ENCODE measurements at places on chromosomes 1 and 21.

GRCh38 chr1:94351481-94351880, 66.7 kb upstream of the ABCD3 start:
- DNase-seq = no peak

- no peak for DNase-seq
These were observed 40.7 kb downstream of the ZNF281 start for GRCh38 chr1:200369131-200369530.

DNA sequence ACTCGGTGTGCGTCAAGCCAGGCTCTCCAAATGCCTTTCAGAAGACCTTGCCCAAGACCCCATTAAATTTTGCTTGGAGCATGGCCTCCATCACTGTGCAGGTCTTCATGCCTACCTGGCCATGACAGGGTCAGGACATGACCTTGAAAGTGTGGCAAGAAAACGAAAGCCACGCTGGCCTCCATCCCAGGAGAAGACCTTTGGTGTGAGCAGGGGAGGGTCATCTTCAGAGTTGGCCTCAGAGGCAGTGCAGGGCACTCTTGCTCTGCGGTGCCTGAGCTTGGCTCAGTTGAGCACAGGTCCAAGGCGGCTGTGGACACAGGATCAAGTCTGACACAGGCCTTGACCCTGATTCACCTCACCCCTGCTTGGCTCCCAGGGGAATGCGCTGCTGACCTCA, 181.4 kb upstream of the TMEM51 start:
- DNase-seq = no peak

DNA sequence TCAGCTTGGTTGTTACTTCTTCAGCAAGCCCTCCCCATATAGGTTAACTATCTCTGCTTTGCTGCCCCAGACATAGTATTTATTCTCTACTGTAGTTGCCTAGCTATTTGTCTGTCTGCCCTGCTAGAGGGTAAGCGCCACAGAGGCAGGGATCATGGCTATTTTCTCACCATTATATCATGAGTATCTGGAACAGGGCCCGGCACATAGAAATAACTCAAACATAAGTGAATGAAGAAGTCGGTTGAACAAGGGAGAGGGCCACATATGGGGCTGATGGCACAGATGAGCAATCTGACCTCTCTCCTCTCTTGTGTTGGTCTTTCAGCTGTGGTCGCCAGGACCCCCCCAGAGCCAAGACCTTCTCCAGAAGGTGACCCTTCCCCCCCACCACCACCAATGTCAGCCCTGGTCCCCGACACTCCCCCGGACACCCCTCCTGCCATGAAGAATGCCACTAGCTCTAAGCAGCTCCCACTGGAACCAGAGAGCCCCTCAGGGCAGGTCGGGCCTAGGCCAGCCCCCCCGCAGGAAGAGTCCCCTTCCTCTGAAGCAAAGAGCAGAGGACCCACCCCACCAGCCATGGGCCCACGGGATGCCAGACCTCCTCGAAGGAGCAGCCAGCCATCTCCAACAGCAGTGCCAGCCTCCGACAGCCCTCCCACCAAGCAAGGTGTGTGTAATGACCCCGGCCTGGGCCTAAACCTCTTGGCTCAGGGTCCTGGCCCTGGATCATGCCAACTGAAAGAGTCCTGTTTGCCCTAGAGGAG, 14.9 kb downstream of the MAP7D1 start:
- DNase-seq = no peak

GRCh38 chr1:231072041-231072440, 32.0 kb upstream of the FAM89A start:
- DNase-seq = no peak

GRCh38 chr1:7379441-7379971, 391.6 kb upstream of the VAMP3 start:
- DNase-seq = no peak

- DNase-seq = no peak
These were observed 28.9 kb upstream of the EFCAB14 start for GRCh38 chr1:46747683-46748288.

DNA sequence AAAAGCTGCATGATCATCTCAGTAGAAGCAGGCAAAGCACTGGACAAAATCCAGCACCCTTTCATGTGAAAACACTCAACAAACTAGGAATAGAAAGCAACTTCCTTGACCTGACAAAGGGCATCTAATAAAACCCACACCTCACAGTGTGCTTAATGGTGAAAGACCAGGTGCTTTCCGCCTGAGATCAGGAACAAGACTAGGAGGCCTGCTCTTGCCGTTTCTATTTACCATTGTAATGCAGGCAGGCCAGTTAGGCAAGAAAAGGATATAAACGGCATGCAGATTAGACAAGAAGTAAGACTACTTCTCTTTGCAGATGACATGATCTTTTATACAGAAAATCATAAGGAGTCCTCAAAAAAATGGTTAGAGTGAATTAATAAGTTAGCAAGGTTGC, 37.2 kb downstream of the SLC37A1 start:
- DNase-seq = no peak

DNA sequence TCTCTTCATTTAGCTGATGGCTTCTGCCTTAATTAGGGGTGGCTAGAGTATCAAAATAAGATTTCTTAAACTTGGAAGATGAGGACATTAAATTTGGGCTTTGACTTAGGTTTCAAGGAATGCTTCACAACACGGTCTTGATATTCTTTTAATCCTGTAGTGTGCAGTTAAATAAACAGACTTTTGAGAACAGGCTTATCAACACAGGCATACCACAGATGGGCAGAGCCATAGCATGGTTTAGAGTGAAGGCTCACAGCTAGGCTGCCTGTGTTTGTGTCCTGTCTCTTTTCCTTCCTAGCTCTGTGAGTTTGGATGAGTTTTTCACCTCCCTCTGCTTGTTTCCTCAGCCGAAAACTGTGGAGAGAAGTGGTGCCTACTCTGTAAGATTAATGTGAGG, 102.3 kb upstream of the IPO9 start:
- DNase-seq = no peak

DNA sequence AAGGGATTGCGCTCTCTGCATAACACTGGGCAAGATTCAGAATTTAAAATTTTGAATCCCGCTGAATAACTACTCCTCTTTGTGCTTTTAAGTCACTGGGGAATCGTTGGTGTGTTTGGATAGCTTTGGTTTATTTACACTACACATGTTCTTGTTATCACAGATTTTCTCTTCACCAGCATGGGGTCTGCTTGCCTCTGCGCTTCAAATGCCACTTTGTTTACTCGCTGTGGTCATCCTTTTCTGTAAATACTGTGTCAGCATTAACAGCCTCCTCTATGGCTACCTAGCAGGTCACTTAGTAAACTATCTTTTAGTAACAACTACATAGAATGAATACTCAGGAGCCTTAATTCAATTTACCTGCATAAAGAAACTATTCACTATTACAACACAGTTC, 14.4 kb upstream of the KCNH1 start:
- DNase-seq = no peak

DNA sequence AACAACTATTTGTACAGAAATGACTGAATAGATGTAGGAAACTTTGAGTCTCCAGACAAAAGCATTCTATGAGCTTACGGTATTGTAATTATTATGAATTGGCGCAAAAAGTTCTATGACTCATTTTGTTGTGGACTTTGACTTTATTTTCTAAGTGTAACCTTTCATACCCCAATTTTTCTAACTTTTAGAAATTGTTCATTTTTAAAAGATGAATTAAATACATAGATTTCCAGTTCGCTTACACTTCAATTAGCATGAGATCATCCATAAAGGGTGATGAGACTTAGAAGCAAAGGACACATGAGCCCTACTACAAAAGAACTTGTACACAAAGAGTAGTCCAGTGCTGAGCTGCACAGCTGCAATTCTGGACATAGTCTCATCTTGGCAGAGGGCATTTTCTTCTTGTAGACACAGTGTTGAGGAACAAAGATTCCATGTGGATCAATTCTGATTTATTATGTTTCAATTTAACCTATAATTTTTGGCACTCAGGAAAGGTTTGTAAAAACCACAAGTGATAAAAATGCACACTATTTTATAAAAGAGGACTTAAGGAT, 431.1 kb downstream of the LRRIQ3 start:
- DNase-seq = no peak

- DNase-seq = no peak
These were observed 139.8 kb downstream of the NCAM2 start for GRCh38 chr21:21137986-21138385.

- no peak for DNase-seq
These were observed 197.3 kb downstream of the ZBTB18 start for GRCh38 chr1:244248426-244248825.

DNA sequence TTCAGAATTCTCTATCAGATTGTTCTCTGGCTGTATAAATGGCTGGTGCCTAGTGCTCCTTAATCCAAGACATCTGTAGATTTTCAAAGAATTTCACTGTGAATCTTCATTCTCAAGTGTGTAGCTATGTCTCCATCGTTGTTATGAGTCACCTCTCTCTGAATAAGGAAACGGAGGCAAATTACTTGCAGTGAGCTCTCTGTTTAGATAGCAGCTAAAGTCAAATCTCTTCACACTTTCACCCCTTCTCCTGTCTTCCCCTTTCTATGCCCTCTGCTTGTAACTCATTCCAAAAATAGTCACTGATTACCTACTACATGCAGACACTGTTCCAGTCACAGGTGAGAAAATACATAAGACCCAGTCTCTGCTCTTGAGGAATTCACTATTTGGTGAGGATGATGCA, 39.7 kb downstream of the CHML start:
- no peak for DNase-seq

DNA sequence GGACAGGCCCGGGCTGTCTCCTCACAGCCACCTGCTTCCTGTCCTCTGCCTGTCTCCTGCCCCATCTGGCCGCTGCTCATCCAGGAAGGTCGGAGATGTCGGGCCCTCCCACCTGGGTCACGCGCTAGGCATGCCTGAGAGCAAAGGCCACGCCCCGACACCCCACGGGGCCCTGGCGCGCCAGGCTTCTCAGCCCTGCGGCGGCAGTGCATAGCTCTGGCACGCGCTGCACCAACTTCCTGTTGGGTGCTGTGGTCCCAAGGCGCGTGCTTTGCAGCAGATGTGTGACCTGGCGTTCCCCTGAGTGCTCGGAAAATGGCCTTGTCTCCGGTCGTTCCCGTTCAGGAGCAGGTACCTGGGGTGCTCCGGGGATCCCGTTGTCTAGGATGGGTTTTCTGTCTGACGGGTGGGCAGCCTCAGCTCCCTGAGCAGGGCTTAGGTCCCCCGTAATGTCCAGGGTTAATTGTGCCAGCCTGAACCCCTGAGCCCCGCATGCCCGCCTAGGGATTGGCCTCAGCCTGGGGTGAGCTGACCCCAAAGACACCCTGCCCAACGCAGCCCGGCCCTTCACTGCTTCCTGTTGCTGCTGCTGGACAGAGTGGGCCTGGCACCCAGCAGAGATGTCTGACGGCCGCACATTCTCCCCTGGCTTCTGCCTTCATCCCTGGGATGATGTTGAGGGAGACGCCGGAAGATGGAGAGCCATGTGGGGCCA, 19.4 kb upstream of the KCNAB2 start:
- peak; percentile 94 for DNase-seq

- no peak for DNase-seq
These were observed 1621.3 kb upstream of the B3GALT2 start for GRCh38 chr1:194807530-194808220.

DNA sequence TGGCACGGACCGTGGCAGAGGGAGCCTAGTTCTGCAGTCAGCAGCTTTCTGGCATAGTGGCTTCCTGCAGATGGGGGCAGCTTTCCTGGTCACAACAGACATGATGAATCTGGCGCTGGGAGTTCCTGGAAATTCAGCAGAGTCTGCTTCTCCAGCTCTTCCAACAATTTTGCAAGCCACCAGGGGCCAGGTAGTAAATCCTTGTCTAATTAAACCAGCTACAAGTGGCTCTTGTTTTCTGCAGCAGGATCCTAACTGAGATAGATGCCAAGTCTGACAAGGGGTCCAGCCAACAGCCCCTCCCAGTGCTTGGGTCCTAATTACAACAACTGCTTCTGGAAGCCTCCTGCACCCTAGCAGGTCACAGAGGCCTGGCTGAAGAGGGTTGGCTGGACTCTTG, 35.8 kb downstream of the TRIM62 start:
- DNase-seq = no peak

DNA sequence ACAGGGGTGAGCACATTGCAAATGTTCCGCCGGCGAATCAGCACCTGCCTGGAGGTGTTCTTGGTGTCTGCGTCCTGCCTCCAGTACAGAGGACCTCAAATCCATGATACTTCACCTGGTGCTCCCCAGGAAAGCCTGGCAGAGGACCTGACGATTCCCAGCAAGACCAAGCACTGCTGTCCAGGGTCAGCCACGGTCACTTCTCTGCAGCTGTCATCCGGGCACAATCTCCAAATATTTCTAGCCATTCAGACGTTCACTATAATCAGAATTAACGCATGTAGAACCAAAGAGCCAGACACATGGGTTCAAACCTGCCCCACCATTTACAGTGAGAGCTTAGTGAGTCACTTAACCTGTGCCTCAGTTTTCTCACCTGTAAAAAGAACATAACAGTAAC, 74.5 kb downstream of the CLIC6 start:
- no peak for DNase-seq

DNA sequence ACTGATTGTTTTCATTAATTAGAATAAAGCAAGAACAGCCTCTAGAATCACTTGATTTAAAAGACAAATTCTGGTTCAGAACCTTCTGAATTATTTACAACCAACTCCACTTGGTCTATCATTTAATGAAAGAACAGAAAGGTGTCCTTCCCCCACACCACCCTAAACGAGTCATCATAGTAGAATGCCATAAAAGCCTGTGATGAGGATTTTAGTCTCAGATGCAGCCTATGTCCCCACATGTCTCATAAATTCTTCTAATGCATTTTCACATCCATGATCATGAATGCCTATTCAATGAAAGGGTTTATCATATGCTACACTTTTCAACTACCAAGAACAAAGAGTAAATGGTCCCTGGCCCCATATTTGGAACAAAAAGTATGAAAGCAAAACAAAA, 508.1 kb downstream of the DPYD start:
- no peak for DNase-seq

DNA sequence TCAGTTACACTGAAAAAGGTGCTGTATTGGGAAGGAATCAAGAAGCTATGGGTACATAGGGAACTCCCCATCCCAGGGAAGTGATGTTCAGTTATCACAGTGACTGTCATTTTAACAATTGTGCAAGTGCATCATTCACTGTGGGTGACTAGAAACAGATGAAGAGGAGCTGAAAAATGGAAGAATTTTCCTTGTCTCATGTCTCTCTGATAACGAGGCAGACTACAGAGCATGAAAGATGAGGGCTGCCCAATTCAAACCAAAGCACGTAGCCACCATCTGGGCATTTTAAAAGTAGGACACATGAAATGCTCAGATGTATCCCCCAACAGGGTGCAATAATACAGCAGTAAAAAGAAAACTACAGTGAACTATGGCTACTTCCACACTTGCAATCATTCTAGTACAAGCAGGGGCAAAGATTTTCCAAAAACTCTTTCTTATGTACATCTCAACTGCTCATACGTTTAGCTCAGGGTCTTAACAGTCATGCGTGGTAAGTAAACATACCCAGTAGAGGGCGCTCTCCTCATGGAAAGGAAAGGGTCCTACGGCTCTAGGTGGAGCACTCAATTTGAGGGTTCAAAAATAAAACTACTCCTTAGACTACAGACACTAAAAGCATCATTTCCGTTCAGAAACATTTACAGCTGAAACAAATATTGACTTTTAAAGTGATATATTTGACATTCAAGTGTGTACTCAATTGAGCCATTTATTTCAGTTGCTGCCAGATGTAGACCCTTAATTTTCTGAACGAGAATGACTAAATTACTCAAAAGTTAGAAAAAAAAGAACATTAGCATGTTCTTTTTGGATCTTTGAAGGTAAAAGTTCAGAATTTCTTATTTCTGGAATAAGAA, 143.2 kb downstream of the KCTD3 start:
- DNase-seq = no peak

Measured in stimulated activated CD4-positive, alpha-beta T cell treated with anti-CD3 and anti-CD28 coated beads, Interleukin-4, amount 100 ng/mL, for 1 hour (primary cell).